ENCODE measurements at places on chromosomes 7 and 10.

- DNase-seq = no peak
Measured at GRCh38 chr7:150994838-150995510, 4.2 kb downstream of the NOS3 start.

DNA sequence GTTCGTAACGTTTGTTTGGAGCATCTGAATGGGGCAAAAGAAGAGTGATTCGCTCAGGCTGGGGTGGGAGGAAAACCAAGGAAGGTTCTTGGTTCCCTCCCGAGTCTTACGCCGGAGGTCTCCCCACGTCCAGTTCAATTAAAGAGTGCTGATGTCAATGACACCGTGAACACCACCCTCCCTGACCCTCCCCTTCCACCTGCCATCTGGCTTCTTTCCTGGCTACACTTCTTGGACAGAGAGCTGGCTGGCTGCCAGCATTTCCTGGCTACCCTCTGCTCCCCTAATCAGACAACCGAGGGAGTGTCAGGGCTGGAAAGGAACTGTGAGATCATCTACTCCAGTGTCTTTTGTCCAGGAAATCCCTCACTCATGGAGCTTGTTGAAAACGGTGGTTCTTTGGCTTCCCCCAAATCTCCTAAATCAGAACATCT lies 24.1 kb upstream of the FFAR4 start:
- peak; percentile 72 for DNase-seq

- DNase-seq = no peak
Measured at GRCh38 chr10:122930140-122930539, 19.7 kb downstream of the FAM24A start.

DNA sequence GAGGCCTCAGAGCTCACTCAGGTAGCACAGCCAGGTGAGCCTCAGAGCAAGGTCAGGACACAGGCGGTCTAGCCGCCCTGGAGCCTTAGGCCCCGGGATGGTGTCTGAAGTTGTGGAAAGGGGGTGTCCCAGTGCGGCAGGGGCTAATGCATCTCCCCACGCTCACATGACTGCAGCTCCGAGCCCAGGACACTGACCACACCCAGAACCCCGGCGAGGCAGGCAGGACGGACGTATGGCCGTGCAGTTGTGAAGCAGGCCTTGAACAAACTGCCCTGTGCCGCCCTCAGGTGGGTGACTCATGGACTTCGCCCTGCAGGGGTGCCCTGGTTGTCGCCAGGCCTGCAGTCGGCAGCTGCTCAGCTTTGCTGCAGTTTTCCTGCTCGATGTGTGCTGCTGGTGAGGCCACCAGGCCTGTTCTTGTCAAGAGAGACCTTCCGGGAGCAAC lies 5.0 kb upstream of the PRKAR1B start:
- DNase-seq = peak; percentile 75

DNA sequence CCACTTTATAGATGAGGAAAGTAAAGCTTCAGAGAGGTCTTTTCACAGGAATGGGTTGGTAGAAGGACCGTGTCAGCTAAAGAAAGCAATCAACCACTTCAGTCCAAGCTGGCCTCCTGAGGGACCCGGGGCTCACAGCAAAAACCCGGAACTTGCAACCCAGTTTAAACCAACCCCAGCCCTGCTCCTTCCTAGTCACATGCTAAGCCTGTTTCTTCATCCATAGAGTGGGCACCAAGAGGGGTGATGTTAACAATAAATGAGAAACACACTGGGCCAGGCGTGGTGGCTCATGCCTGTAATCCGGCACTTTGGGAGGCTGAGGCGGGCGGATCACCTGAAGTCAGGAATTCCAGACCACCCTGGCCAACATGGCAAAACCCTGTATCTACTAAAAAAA lies 12.1 kb upstream of the NPFFR1 start:
- no peak for DNase-seq

DNA sequence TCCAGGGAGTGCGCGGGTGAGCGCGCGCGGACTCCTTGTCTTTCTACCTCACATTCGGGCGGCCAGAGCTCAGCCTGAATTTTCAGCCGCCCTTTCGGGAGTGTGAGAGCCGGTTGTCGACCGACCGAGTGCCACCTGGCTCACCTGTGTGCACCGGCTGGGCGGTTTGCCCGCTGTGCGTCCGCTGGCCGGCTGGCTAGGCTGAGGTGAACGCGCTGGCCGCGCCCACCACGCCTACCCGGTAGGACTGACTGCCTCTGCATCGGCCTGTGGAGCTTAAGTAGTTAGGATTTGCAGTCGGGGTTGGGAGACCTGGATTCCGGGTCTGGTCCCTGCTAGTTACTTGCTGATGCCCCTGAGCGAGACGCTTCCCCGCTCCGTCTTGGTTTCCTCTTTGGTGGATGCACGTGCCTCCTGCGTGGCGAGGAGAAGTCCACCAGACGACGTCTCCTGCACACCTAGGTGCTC lies 553 bp downstream of the TSPAN15 start:
- no peak for DNase-seq

DNA sequence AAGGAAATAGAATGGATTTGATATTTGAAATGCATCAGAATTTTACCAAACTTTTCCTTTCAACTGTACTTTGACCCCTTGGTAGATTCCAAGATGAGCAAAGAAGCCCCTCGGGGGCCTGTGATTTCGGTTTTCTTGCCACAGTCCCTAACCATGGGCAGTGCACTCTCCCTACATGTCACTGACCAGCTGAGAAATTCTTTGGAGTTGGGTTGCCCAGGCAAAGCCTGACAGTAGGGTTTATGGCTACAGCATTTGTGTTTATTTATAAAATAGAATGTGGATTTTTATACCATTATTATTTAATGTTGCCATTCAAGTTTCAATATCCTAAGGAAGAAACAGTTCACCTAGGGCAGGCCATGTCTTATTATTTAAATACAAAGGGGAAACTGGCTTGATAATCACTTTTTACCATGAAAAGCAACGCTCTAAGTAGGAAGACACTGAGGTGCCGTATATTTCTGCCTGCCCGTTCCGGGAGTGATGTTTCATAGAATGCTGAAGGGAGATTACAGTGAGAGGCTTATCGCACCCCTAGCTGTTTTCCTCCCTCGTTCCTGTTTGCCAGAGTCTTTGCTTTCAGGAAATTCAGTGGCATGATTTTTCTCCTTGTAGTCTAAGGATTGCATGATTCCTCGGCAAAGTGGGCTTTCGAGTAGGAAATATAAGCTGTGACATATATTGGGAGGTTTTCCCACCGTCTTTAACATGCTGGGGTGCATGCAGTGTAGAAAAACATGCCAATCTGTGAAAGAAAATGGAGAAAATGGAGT lies 35.8 kb downstream of the WIPF3 start:
- no peak for DNase-seq

DNA sequence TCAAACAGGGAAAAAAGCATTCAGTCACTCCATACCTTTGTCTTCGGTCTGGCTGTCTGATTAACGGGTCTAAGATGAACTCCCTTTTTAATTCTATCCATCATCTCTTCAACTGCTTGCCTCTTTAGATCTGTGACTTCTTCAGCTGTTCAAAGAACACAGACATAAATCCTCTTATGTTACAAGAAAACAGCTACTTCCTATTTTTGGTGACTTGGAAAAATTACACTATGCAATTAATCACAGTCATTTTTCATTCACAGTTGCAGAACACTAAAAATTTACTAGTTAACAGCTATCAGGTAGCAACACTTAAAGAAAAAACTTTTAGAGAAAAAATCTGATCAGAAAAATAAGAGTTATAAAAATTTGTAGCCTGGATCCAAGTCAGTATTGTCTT lies 66.0 kb downstream of the ENO4 start:
- DNase-seq = no peak

GRCh38 chr7:44486693-44487092 lies 3.8 kb downstream of the NUDCD3 start:
- DNase-seq = no peak

DNA sequence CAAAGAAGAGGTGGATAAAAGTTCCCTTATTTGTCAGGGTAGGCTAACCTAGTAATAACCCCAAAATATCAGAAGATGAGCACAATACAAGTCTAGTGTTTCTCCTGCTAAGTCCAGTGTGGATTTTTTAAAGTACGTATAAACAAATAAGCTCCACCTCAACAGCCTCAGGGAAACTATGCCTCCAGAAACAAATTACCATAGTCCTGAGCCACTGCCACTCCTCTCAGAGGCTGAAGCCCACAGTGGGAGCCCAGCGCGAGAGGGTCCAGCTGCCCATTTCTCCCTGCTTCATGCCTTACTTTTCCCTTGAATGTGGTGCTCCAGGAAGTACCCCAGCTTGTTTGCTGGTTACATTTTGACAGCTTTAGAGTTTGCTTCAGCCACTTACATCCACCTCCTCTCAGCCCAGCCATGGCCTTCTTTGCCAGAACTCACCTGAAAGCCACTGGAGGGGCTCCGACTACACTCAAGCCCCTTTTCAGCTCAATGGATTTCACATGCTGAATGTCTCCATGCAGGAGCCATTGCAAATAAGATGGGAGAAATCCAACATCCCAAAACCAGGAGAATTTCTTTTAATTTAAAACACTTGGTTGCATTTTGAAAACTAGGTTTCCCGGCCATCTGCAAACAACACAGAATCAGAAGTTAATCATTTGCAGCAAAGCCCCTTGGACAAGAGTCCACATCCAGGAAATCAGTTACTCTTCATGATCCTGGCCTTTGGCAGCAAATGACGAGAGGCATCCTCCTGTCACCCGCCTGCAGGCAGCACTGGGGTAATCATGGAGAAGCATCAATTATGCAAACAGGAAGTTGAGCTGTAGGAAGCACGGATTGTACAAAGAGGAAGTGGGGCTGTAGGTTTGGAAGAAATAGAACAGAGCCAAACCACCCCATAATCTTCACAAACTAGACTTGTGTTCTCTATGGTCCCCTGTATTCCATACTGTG lies 138.1 kb downstream of the HERPUD2 start:
- DNase-seq = no peak

DNA sequence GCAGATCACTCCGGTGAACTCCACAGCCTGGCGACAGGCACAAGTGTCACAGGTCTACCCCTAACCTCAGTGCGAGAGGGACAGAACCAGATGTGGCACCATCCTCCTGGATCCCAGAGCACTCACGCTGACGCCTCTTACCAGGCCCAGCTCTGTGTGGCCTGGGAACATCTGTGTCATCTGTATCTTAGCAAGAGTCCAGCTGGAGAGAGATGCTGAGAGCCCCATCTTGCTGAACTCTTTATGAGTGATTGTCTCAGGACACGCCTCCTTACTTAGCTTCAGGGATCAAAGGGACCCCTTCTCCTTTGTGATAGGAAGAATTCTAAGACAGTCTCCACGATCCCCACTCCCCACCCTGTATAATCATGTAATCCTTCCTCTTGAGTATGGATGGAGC lies 10.0 kb upstream of the PROSER2 start:
- no peak for DNase-seq

DNA sequence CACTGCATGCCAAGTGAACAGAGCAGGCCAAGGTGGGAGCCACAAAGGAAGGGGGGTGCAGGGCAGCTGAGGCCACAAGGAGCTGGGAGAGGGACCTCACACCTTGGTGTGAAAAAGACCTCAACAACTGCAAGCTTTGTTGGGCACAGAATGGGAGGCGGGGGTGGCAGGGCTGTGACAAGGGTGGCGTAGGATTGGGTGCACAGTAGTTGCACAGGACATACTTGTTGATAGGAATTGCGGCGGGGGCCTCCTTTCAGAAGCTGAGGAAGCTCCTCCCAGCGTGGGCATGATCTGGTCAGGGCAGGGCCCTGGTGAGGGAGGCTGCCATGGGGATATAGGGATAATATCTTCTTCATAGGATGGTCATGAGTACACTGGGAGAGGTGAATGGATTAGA lies 25.8 kb downstream of the POLL start:
- DNase-seq = no peak
